ENCODE measurements at places on chromosomes 12 and 14.

DNA sequence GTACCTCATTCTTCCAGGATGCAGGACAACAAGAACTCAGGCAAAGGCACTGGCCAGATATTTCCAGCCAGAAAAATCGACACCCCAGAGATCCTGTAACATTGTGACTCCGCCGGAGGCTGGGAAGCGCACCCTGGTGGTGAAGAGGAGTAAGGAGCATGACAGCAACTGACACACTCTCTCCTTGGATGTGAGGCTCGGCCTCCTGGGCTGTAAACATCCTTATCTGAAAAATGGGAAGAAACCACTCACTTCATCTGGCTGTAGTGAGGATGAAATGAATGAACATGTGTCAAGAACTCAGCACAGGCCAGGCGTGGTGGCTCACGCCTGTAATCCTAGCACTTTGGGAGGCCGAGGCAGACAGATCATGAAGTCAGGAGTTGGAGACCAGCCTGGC is 27.5 kb downstream of the TCHP start:
- DNase-seq, result no peak

- peak; percentile 92 for DNase-seq
Observed at GRCh38 chr12:6430124-6430989, 14.4 kb upstream of the CD27 start.

GRCh38 chr14:63874223-63874622 is 21.4 kb downstream of the SYNE2 start:
- DNase-seq, result no peak

DNA sequence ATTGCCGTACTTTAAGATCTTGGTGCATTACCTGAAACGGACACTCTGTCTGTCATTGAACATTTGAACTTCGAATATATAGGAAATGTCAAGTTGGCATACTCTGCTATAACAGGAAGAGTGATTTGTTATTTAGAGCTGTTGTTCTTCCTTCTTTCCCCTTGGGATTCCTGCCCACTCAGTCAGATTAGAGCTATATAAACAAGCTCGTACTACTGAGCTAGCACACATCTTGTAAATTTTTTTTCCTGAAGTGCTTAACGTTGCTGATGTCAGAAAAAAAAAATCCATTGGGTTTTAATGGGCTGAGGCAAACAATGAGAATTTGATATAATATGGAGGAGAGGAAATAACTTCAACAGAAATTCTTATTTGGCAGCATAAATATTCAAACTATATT is 26.8 kb downstream of the RGS6 start:
- DNase-seq, result no peak

DNA sequence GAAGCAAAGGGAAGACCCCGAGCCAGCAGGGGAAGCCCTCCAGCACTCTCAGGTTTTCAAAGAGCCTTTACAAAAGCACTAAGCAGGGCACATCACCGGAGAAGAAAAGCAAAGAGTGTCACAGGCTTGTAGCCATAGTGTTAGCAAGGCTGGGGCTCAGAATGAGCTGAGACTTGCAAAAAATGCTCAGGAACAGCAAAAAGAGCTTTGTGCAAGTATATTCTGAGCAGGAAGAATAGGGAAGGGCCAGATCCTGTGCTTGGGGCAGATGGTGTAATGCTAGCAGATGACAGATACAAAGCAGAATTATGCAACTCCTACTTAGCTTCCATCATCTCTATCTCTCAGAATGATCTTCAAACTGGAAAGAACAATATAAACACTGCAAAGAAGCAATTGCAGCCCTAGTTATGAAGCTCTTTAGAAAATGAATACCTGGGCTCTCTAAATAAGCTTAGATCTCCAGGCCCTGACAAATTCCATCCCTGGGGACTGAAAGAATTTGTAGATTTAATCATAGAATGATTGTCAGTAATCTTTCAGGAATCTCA is 23.7 kb upstream of the PARP11 start:
- no peak for DNase-seq

- no peak for DNase-seq
Observed at GRCh38 chr12:67475725-67476124, 172.8 kb upstream of the DYRK2 start.

DNA sequence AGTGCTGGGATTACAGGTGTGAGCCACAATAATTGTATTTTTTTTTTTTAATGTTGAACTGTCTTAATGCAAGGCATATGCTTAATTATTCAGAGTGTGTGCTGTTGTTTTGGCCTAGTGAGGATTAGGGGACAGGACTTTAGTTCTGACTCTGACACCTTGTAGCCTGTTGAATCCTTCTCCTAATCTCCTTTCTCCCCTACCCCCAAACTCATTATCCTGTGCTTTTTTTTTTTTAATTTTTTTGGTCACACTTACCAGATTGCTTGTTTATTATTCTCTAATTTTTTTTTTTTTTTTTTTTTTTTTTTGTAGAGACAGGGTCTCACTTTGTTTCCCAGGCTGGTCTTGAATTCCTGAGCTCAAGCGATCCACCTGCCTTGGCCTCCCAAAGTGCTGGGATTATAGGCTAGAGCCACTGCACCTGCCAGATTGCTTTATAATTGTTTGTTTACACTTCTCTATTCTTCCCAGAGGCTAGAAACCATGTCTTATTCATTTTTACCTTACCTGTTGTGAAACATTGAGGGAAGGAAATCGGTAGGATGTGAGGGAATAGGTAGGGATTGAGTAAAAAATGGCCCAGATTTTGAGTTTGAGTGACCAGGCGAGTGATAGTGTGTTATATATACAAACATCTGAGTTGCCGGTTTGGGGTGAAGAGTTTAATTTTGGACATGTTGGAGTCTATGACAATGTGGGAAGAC is 32.2 kb downstream of the DIP2B start:
- no peak for DNase-seq

DNA sequence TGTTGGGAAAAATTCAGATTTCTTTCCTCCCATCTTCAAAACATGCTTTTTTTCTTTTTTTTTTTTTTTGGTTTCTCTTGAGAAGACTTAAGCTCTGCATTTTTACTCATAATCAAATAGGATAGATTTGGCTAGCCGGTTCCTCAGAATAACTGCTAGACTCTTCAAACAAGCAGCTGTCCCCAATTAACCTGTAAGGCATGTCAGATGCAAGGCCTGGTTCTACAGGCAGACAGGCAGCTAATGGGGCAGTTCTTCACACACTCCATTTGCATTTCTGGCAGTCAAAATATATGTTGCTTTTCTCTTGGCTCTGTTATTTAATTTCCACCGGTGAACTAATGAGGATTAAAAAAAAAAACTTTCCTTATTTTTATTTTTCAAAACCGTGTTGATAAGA is 228.0 kb upstream of the ATP2B1 start:
- no peak for DNase-seq
